ENCODE measurements at places on chromosomes 2 and 18.

GRCh38 chr18:79763407-79763806, 34.3 kb upstream of the KCNG2 start:
- no peak for DNase-seq

GRCh38 chr18:56962322-56962721, 184.6 kb upstream of the BOD1L2 start:
- DNase-seq, result no peak

DNA sequence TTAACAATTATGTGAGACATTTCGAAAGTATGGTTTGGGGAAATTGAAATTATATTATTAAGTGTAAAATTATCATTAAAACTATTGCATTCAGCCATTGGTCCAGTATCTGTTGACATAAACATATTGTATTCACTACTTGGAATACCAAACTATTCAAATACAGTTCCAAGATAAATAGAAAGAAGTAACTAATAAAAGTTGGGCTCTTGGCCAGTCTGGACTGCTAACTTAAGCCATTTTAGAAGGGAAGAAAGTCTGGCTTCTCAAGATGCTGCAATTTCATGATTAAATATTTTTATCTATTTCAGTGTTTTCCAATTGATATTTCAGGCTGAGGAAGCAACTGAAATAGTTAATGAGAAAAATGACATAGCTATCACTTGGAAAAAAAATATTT, 109.8 kb upstream of the CHRNA1 start:
- DNase-seq, result no peak

- DNase-seq, result no peak
Measured at GRCh38 chr2:221600388-221600787, 28.3 kb upstream of the EPHA4 start.

- no peak for DNase-seq
Measured at GRCh38 chr2:29803537-29803936, 117.8 kb downstream of the ALK start.

DNA sequence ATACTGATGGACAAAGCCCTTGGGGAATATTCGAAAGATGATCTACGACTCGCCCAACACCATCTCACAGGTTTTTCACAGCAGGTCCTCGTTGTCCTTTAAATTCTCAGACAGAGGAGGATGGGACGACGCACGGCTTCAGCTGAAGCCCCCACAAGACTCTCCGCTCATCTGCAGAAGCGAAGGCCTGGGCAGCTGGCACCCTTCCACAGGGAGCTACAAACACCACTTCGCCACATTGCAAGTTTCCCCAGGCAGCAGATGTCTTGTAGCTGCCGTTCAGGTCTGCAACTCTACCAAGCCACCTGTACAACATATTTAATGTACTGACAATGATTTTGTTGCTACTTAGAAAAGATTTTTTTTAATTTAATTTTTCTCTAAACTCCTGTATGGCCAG, 642.9 kb downstream of the ZEB2 start:
- peak; percentile 47 for DNase-seq

DNA sequence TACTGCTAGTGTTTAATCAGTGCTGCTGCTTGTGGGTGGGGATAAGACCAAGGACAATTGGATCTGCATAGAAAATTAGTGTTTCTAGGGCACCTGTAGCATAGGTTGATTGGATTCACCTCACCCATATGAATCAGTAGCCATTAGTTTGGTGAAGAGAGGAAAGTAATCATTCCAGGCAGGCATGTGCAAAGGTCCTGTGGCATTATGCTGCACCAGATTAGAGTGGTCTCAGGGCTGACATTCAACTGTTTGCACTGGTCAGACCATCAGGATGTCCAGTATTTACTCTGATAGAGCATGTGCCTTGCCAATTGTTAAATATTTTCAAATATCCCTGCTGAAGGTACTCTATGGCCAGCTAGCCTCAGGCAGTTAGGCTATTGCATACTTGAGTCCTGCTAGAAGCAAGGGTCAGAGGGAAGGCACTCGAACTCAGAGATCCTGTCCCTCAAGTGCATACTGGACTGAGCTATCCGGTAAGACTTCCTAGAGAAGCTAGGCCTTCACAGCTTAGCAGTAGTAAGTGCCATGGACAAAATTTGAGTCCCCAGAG, 64.7 kb downstream of the SKA1 start:
- peak; percentile 10 for DNase-seq

DNA sequence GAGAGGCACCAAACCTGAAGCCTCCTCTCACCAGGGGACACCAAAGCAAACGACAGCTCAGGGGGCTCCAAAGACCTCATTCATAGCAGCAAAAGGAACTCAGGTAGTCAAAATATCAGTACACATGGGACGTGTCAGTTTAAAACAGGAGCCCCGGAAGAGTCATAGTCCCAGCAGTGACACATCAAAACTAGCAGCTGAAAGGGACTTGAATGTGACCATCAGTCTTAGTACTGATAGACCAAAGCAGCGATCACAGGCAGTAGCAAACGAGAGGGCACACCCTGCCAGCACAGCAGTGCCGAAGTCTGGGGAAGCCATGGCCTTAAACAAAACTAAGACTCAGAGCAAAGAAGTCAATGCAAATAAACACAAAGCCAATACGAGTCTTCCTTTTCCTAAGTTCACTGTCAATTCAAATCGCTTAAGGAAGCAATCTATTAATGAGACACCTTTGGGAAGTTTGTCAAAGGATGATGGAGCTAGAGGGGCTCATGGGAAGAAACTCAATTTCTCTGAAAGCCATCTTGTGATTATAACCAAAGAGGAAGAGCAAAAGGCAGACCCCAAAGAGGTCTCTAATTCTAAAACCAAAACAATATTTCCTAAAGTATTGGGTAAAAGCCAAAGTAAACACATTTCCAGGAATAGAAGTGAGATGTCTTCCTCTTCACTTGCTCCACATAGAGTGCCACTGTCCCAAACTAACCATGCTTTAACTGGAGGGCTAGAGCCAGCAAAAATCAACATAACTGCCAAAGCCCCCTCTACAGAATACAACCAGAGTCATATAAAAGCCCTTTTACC, 1.2 kb downstream of the GALNT5 start:
- DNase-seq, result no peak

GRCh38 chr2:29242621-29243375, 127.6 kb downstream of the CLIP4 start:
- DNase-seq, result no peak

DNA sequence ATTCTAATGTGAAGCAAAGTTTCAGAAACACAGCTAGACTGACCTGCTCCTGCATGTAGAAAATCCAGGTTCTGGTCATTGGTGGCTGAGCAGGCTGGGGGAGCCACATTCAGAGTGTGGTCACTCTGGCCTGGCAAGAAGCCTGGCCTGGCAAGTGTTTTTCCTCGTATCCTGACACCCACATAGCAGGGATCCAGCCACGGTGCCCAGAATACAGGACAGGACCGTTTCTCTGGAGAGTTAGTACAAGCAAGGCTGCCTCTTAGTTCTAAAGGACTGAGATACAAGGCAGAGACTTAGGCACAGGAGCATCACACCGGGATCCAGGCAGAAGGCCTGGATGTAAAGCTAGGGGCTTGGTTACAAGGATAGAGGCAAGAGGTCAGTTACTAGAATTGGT, 4.8 kb upstream of the LAMA1 start:
- DNase-seq, result no peak

- DNase-seq, result peak; percentile 34
Measured at GRCh38 chr2:85134255-85134895, 1.2 kb downstream of the TCF7L1 start.

- DNase-seq, result no peak
Measured at GRCh38 chr2:178392215-178392614, 58.8 kb downstream of the PRKRA start.

GRCh38 chr2:40488927-40489677, 37.2 kb upstream of the SLC8A1 start:
- DNase-seq, result no peak

DNA sequence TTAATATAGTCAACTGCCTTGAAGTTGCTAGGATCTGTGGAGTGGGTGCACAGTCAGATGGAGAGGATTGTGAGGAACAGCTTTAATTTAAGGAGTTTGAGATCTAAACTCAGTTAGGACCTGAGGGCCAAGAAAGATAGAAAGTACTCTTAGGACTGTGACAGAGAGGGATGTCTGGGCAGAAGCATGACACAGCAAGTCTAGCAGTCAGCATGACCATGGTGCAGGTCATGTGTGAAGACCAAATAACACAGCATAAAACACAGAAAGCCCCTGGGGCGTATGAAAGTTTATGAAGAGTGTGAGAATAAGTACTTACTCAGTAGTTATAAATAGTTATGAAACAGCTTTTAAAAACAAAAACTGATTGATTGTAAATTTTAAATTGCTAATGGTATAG, 107.2 kb downstream of the GALNT1 start:
- DNase-seq, result no peak

GRCh38 chr2:554444-554843, 122.8 kb downstream of the TMEM18 start:
- no peak for DNase-seq

DNA sequence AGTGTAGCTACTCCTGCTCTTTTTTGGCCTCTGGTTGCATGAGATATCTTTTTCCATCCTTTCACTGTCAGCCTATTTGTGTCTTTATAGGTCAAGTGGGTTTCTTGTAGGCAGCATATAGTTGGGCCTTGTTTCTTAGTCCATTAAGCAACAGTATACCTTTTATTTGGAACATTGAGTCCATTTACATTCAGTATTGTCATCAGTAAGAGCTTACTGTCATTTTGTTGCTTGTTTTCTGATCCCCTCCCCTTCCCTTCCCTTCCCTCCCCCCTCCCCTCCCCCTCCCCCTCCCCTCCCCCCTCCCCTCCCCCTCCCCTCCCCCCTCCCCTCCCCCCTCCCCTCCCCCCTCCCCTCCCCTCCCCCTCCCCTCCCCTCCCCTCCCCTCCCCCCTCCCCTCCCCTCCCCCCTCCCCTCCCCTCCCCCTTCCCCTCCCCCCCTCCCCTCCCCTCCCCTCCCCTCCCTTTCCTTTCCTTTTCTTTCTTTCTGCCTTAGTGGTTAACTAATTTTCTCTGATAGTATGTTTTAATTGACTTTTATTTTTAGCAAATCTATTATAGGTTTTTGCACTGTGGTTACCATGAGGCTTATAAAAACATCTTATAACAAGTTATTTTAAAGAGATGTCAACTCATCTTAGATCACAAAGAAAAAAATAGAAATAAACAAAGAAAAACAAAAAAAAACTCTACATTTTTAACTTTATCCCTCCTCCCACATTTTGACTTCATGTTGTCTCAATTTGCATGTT, 13.2 kb upstream of the DCDC2C start:
- DNase-seq, result no peak

DNA sequence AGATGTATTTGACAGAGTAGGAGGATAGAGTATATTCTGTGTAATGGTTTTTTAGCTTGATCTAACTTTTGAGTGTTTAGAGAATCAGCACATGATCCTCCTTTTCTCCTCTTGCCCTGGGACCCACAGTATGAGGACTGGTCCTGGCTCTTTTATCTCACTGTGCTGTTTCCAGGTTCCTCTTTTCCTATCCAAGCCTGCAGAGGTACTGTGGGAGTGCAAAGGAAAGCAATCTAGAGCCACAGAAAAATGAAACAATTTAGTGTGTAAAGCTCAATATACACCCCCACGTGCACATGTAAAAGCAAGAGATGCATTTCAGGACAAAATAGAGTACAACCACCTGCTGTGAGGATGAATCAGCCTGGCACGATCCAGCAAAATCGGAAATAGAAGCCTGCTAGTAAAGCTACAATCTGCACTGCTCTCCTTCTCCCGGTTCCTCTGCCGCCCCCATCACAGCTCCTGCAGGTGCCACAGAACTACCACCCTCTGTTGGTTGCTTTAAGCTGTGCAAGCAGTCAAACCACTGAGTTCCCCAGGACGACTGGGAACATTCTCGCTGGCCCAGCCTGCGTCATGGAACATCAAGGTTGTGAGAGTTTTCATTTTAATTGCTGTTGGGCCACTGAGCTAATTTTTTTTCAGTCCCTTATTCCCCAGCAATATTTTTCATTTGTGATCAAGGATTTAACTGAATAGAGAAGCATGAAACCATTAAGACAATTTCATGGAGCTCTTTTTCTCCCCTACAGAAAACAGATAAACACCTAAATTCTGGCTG, 47.8 kb upstream of the MAPRE3 start:
- DNase-seq, result peak; percentile 82

DNA sequence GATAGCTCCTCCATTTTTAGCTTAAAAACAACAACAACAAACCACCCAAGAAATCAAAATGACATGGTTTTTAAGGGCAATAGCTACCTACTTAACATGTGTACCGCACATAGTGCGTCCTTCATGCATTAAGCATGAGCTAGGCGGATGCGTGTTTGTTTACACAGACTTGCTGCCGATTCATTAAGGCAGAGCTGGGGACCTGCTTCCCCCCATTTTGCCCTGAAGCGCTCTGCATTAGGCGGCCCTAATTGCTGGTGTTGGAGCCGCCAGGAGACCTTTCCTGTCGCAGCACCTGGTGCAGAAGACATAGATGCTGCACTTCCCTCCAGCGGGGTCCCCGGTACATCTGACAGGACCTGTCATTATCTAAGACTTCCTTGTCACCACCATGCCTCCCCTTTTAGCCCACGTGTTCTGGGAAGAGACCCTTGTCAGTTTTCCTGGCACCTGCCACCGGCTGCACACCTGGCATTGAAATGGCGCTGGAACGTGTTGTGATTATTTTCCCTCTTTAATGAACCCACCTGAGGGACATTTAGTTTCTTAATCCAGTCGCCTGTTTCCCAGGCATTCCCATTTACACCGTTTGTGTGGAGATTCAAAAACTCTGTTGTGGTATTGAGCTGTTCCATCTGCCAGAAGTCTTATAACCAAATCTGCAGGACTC, 261.1 kb upstream of the RAB12 start:
- no peak for DNase-seq

GRCh38 chr2:117801826-117802225, 12.7 kb upstream of the DDX18 start:
- no peak for DNase-seq

DNA sequence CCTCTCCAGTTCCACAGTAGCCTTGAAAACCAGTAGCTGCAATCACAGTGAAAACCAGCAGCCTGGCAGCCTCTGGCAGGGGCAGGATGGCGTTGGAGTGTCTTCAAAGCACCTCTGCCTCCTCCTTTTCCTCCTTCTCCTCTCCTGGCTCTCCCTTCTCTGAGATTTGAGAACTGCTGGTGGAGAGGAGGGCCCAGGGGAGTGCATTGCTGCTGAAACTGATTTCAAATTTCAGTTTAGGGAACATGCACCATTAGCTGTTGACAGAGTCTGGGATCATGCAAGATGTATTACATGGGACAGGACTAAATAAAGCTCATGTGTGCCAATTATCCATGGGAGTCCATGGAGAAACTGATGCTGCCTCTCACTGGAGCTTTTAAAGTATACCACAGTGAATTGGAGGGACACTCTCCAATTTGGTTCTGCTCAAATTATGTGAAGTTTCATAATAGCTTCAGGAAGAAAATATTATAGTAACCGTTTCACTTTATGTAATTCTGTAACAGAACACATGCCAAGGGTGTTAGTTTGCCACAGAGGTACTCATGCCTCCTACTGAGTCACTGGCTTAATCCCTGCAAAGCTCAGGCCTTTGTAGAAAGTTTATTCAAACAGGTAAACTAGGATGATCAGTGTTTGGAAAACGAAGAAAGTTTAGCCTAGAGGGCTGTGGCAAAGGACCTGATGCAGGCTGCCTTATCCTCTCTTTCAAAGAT, 146.1 kb downstream of the PRPF40A start:
- DNase-seq, result no peak

Measured in NCI-H82 (cell line).